ENCODE measurements at places on chromosomes 7 and 10.
A peak's percentile ranks its signal among the peaks of the same experiment; 100 is the strongest.

- DNase-seq = no peak
Observed at GRCh38 chr7:15737601-15738000, 51.1 kb upstream of the MEOX2 start.

DNA sequence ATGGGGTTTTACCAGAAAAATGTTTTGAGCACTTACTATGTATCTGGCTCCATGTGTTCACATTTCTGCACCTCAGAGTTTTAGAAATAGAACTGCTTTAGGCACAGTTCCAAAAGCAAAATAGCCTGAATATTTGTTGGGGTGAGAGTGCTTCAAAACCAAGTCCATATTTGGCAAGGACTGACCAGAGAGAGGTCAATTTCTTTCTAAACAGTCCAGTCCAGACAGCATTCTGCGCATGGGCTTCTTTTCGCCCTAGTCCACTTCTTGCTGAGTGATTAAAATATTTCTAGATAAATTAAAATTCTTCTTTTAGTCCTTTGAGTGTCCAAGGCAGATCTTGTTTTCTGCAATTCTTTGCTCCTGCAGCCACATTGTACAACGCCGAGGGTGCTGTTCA, 427.0 kb downstream of the PHTF2 start:
- no peak for DNase-seq

DNA sequence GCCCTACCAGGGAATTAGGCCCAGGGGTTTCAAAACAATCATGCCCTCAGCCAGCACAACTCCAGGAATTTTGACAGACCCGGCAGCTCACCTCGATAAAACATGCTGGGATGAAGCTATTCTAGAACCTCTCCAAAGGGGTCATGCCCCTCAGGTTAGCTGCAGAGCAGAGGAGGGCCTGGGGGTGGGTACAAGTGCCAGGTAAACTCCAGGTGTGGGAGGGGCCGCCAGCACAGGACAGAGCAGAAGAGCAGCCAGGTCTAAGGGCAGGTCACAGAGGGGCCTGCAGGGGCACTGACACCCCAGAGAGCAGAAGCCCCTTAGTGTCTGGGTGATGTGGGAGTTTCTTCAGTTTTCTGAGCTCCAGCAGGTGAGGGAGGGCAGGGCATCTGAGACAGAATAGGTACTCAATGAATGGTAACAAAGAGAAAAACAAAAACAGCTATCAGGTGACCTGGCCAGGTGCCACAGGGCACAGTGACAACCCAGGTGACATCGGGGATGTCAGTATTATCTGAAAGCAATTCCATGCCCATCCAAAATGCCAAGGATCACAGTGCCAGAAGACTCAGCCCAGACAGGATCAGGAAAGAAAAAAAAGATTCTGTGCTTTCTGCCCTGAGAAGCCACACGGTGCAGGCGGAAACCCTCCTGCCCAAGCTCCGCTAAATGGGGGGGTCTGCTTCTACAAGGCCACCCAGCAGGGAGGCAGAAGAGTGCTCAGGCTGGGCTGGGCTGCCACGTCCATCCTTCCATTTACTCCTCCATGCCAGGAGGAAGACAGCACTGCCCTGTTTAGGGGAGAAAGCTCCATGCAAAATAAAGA, 104.5 kb downstream of the TNS3 start:
- no peak for DNase-seq

DNA sequence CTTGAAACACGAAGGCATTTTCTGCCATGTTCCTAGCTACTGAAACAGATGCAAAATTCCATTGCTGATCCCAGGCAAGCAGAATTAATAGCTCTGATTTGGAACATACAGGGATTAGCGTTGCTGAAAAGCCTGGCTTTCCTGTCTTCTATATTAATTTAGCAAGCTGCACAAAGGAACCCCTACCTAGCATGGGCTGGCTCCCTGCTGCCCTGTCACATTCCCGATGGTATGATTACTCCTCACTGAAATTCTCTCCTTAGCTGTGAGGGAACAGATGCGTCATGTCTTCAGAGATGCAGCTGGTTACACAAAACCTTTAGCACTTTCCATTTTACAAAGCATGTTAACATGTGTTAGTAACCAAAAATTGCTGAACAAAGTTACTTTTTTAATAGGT, 878.9 kb downstream of the TYW1 start:
- no peak for DNase-seq

DNA sequence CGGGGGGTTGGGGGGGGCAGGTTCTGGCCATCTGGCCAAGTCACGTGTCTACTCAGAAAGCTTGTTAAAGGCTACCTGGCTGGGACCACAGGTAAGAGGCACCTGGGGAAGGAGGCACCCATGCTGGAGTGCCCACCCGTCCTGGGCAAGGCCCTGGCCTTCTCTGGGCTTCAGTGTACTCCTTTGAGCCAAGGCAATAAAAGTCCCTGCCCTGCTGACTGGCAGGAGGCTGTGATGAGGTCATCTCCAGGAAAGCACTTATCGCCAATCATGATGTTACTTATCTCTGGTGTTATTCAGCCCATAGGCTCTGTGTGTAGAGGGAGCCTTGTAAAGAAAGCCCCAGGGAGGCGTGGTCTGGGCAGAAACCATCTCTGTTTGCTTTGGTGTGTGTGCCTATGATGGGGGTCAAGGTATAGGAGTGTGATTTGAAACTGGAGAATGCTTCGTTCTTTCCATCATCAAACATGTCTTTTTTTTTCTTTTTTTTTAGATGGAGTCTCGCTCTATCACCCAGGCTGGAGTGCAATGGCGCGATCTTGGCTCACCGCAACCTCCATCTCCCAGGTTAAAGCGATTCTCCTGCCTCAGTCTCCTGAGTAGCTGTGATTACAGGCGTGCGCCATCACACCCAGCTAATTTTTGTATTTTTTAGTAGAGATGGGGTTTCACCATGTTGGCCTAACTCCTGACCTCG, 2.5 kb upstream of the CLDN4 start:
- DNase-seq = peak; percentile 95

DNA sequence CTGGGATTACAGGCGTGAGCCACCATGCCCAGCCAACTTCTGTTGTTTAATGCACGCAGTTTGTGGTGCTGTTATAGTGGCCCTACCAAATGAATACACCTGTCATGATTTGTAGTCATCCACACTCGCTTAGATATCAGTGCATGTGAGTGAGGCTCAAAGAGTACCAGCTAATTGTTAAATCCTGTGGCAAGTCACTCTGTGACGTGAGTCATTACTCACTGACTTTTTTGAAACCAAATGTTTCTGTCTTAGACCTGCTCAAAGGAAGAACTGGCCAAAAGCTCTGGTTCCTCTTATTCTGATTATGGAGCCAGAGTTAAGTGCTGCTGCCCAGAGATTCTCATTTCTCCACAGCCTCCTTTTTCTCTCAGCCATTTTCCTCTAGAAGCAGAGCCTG, 109.4 kb downstream of the PRKAG2 start:
- DNase-seq = no peak

DNA sequence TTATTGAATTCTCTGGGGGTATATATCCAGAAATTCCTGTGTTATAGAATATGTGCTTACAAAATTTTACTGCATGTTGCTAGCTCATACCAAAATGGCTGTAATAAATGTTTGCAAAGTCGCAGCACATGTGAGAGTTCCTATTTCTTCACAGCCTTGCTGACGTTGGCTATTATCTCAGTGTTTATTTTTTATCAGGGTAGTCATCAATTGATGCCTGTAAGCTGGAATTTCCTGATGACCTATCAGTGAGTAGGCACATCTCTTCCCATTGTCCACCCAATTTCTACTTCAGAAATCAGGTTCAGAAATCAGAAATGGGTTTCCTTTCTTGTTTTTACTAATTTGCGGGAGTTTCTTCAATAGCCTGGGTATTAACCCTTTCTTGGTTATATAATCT, 268.1 kb upstream of the FZD8 start:
- no peak for DNase-seq

DNA sequence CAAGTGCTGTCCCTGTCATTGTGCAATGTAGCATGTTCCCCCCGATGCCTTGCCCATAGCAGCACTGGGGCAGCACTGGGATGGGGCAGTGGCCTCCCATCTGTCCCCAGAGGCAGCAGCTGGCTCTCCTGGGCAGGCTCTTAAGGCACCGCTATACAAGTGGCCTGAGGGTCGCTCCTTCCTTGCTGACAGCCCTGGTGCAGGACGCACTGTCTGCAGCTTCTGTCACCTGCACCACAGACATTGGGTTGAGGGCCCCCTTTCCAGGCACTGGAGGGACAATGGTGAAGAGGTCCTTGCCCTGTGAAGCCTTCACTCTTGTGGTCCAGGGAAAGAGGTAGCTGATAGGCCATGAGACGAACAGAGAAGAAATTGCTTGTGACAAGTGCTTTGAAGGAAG, 10.6 kb downstream of the CPSF4 start:
- no peak for DNase-seq

DNA sequence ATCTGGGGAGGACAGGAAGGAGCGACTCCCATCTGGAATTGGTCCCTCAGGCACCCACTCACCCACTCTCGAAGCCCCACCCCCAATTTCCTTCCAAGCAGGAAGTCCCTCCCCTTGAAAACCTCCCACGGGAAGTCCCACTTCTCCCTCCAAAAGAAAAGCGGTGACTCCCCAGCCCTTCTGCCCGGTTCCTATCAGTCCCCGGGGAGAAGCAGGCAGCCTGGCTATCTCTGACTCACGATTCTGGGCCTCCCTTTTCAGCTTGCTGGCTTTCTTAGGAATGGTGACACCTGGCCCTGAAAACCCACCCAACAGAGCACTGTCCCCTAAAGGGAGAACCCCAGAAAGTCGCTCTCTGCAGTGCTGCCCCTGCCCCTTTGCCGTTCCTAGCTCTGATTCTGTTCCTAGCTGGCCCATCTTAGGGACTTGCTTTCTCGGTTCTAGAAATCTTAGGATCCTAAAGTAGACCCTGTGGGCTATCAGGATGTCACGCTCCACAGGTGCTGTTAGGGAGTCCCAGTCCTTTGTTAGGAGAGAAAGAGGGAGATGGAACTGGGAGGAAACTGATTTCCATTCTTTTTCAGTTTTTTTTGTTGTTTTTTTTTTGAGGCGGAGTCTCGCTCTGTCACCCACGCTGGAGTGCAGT, 6.0 kb downstream of the TSC22D4 start:
- DNase-seq = no peak

DNA sequence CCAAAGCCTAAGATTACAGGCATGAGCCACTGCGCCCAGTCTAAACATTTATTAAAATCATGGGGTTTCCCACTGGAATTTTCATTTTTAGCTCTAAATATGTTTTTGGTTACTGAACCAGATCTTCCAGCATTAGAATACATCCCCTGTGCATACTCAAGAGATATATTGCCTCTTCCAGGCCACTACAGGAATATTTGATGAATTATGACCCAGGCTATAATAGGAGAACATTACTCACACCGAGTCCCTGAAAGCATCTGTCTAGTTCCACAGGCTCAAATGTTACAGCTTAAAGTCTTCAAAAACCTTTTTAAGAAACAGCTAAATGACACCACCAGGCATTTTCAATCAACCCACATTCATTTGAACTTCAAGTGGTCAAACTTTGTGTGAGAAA, 50.4 kb upstream of the GRM8 start:
- DNase-seq = no peak

DNA sequence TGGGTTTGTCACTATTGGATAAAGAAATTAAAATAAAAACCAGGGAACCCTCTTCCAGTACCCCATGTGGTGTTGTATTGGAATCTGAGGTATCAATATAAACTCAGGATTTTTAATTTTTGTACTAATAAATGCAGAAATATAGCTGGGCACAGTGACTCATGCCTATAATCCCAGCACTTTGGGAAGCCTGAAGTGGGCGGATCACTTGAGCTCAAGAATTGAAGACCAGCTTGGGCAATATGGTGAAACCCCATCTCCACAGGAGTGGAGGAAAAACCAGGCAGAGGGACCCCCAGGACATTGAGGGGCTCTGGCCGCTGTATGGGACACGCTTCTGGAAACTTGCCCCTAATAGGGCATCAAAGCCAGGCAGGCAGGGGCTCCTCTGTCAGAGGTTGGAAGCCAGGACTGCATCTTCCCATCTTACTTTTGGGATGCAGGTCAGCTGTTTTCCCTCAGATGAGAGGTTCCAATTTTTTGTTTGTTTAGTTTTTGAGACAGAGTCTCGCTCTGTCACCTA, 11.1 kb downstream of the ADIRF start:
- DNase-seq = no peak

- DNase-seq = no peak
Observed at GRCh38 chr10:103757531-103758293, 97.7 kb downstream of the SH3PXD2A start.
